ENCODE measurements at places on chromosomes 7 and 10.

- DNase-seq: no peak
Observed at GRCh38 chr7:157392256-157393037, 55.6 kb downstream of the DNAJB6 start.

DNA sequence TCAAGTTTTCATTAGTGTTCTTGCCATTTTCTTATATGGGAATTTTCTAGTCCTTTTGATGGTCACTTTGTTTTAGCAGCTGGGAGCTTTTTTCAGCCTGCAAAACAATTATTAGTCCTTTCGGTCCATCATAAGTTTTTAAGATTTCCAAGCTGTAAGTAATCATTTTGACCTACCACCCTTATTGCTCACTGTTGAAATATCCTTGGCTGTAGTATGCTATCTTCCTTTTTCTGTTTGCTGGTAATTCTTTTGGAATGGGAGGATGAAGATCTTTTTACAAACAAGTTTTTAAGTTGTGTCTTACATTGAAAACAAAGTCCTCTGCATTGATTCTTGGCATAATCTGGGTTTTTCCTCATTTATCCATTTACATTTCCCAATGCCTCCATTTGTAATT is 24.0 kb downstream of the BZW2 start:
- peak; percentile 56 for DNase-seq

GRCh38 chr10:121974019-121974534 is 940 bp downstream of the NSMCE4A start:
- no peak for DNase-seq

GRCh38 chr10:22500656-22501340 is 155.5 kb downstream of the SPAG6 start:
- no peak for DNase-seq

DNA sequence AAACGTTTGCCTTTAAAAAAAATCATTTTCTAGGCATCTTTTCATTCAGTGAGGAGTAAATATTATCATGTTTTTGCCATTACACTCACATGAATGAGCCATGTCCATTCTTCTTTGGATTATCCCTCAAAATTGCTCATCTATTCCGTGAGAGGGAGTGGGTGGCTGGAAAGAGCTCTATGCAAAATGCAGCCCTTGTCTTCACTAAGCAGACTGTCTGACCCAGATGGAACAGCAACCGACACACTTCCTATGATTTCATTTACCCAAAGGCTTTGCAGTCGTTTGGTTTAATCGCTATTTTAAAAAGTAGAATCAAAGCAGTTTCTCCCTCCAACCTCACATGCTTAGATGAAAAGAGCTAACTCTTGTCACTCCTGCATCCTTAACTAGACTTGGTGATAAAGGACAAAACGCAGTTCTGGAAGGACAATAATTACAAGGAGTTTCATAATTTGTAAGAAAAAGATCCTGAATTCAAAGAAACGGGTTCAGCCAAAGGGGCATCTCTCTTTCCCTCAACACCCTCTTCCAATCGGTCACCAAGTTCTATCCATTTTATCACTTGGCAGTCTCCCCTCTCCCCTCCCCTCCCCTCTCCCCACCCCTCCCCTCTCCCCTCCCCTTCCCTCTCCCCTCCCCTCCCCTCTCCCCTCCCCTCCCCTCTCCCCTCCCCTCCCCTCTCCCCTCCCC is 198.1 kb upstream of the STK17A start:
- DNase-seq: no peak
